ENCODE measurements at places on chromosomes 13 and 19.

DNA sequence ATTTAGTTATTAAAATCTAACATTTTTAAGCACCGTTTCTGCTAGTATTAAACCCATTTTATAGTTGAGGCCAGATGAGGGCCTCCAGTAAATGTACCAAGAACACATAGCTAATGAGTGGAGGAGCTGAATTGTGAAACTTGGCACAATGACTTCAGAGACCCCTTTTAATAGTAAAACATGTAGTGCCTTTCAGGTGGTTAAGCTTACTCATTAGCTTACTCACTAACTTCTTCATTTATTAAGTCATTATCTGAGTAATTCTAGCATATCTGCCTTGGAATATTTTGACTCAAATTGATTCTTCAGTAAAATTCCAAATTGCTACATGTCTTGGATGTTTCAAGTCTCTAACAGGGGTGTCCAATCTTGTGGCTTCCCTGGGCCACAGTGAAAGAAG, 735.2 kb downstream of the LIG4 start:
- DNase-seq, result no peak

DNA sequence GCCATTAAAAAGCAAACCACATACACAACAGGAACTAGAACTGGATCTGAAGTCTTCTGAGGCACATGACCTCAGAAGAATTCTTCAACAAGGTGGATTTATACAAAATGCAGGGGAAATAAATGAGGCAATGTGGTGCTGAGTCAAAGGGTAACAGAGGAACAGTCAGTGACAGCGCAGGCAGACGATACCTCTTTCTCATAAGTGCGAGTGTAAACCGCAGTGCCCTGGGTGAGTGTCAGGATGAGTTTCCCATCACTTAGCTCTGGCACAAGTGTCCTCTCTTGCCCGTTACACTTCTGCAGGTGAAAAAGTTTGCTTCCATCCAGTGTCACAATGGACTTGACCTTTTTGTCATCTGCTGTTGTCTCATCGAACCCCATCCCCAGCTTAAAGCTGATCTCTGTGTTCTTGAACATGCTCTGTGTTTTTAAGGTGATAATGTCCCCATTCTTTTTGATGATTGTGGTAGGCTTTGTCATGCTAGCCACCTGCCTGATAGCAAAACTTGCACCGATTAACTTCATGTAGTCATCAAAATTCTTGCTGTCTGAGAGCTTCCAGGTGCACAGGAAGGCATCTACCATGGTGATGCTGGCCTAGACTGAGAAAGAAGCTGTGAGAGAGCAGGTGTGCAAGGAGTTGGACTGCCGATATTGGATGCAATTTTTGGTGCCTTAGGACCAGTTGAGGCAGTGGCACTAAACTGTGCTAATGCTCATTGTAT, 97.3 kb downstream of the AKAP11 start:
- DNase-seq, result no peak

DNA sequence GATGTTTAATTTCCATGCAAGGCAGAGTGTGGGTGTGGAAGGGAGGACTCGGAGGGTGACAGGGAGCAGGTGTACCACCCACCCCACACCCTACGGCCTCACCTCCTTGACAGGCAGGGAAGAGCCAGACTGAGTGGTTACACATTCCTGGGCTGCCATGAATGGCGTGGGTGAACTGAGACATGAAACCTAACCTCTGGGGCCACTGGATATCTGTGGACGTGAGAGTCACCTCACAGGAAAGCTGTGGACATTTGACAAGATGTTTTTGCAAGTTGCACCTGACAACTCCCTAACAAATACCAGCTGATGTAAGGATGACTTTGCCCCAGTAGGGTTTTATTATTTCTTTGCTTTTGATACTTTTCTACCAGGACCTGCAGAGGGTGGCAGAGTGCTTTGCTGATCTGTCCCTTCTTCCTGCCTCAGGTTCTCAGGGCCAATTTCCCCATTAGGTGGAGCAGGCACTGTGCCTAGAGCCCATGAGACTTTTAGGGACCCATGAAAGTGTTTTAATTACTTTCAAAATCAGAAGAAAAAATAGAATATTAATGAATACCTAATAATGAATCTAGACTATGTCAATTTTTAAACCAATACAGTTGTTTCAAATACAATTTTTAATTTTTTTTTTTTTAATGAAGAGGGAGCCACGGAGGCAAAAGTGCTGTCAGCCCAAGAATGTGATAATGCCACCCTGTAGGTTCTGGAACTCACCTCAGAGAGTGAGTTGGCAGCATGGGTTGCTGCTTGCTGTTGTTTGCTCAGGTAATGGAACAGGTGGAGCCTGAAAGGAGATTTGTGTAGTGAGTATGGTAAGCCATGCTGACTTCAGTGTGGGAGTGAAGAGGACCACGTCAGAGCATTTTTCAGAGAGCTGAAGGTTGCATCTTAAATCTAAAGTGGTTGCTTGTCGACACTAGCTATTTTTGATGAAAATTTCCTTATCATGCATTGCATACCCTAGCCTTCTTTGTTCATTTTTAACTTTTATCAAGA, 58.0 kb upstream of the CYSLTR2 start:
- DNase-seq, result no peak

- DNase-seq, result no peak
Measured at GRCh38 chr19:55390461-55390880, 4.7 kb downstream of the RPL28 start.

DNA sequence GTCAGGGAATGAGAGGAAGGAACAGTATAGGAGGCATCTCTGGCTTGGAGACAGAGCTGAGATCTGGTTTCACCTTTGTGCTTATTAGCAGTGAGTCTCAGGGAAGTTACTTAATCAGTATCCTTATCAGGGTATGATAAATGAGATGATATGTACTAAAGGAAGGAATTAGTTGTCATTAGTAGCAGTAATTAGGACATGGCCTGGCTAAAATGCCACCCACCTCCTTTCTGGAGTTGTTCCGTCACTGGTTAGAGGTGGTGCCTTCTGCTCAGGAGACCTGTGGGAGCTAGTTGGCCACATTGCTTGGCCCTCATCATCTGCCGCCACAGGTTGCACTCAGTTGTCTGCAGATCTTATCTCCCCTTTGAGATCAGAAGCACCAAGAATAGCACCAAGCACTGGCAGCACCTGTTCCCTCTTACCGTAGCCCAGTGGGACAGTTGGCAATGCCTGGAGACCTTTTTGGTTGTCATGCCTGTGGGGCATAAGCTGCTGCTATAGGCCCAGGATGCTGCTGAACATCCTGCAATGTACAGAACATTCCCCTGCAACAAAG, 4.7 kb downstream of the GPATCH1 start:
- DNase-seq, result no peak

DNA sequence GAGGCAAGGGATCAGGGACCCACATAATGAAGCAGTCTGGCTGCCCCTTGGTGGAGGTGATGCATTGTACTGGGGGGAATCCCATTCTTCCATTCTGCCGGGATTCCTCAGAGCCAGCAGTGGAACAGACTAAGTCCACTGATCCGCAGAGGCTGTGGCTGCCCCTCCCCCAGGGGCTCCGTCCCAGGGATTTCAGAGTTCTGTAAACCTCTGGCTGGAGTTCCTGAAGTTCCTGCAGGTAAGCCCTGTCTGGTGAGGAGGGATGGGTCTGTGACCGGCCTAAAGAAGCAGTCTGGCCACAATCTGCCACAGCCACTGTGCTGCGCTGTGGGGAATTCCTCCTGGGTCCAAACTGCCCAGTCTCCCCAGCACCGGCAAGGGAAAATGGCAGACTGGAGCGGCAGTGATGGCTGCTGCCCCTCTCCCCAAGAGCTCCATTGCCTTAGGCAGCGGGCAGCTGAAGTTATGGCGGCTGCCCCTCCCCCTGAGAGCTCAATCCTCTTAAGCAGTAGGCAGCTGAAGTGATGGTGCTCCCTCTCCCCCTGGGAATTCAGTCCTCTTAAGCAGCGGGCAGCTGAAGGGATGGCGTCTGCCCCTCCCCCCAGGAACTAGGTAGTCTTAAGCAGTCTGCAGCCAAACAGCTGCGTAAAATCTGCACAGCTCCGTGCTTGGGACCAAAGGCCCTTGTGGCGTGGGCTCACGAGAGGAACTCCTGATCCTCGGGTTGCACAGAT, 155.7 kb downstream of the PCDH17 start:
- no peak for DNase-seq

DNA sequence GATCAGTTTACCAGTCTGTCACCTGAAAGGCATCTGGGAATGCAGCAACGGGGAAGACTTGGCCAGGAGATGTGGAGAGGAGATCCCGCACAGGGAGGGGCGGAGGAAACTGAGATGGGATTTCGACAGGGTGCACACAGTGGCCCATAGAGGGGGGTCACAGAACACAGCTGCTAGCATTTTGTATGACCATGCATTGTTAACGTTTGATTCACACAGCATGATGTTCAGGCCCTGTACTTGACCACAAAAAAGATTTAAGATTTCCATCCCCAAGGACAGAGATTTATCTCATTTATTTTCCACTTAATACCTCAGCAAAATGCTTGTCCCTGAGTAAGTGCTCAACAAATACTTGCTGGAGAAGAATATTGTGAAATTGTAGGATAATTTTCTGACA, 63.2 kb downstream of the RAB20 start:
- no peak for DNase-seq
